Caki2 (cell line): ENCODE measurements at places on chromosomes 3 and 15.

GRCh38 chr3:182357928-182358327 lies 435.4 kb upstream of the ATP11B start:
- DNase-seq: no peak

DNA sequence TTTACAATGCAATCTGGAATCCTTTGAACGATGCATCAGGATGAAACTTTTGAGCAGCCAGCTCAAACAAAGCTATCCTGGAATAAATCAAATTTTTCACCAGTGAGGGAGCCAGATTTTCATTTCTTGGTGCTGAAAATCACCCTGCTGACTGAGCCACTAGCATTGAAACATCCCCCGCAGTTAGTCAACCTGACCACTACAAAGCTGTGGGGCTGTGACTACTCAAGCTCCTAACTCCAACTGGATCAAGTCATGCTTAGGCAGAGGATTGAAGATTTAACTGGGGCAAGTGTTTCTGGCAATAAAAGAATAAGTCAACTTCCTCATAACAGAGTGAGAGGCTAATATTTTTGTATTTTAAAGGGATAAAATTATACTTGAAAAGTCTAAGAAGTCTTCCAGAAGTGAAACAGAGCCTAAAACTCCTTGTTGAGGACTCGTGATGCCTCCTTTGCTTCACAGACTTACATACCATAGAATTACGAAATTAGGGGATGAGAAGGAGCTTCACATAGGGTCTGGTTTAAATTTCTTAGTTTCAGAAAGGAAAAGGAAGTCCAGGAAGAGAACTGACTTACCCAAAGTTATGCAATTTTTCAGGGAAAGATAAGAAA lies 177.8 kb downstream of the SERPINI1 start:
- DNase-seq: no peak

GRCh38 chr3:120908030-120908794 lies at the start of gene STXBP5L:
STXBP5L (plus strand) TSS chr3:120908205; CDS start chr3:120909579, 1,374 bp downstream.
- DNase-seq: no peak

DNA sequence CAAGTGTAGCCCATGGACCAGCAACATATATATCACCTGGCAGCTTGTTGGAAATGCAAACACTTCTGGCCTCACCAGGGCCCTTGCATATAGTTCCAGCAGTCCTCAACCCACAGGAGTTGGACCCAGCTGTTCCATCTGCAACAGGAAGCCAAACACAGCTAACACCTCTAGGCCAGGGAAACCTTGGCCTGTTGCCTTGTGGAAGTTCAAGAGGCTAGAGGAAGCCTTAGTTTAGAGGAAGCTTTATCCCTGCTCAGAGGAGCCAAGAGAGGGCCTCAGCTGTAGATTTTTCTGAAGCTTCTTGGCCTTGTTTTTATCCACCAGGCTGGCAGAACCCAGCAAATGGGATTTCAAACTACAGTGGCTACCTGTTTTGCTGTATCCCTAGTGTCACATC lies 11.4 kb downstream of the FHIT start:
- no peak for DNase-seq

DNA sequence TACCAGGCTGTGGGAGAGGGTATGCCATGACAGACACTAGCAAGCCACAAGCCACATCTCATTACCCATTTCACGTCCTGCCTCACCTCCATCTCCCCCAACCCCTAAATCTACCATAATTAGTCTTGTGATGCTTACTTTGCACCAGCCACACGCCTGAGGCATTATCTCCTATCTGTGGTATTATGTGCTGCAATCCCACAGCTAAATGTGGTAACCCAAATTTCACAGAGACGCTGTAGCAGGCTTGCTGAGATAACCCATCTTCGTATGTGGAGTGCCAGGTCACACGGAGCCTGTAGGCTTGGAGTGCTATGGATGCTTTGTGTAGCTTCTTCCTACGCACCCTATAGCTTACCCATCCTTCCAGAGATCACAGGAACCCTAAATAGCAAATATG lies 256.7 kb upstream of the KCNH8 start:
- no peak for DNase-seq

- no peak for DNase-seq
These were observed 67.4 kb upstream of the TLE3 start for GRCh38 chr15:70164910-70165715.

DNA sequence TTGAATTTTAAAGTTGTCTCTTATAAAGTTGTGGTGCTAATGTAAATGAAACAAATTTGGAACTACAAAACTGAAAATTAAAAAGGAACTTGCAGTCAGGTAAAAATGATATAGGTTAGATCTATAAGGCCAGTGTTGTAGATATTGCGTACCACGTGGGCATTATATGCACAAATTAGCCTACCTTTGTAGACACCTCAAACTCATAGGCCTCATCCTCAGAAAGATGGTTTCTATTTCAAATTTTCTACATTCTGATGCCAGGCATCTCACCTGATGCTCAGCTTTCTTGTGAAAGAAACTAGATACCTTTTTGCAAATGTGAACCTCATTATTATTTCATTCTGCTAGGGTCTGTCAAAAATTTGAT lies 25.6 kb downstream of the TMEM207 start:
- DNase-seq: no peak

DNA sequence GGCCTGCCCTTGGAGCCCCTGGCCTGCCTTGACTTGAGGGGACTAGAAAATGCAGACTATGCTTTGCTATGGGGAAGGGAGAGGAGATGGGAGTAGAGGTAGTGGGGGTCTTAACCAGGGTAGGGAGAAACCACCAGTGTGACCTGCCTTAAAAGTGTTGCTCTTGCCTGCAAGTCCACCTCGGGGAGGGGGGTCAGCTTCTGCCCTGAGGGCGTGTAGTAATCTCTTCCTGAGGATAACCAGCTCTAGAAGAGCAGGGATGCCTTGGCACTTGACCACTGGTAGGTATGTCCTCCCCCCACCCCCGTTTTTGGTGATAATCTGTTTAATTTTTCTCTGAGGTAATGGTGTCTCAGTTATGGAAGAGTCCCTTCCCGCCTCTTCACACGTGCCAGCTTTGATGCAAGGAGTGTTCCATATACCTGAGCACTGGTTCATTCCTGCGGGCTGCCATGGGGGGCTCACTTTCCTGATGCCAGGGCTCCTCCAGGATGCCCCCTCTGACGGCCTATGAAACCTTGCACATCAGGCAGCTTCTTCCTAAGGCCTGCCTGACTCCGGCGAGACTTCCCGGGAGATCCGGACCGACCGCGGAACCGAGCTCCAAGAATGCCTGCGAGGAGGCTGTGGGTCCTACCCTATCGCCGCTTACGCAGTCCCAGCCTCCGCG lies 780 bp upstream of the P4HTM start:
- no peak for DNase-seq

DNA sequence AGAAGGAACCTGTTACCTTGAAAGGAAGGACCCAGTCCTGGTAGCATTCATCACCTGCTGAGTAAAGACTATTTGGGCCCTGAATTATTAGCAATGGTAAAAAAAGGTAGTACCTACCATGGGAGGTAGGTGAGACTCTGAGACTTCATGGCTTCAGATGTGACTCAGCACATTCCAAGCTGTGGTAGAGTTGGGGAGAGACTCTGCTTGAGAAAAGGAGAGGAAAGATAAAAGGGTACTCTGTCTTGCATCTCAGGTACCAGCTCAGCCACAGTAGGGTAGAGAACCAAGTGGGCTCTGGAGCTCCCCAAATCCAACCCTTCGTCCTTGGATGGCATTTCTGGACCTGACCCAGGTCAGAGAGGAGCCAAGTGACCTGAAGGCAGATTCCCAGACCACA lies 430.4 kb downstream of the TBL1XR1 start:
- DNase-seq: no peak

GRCh38 chr3:45655906-45656305 lies 33.3 kb upstream of the SACM1L start:
- DNase-seq: no peak

GRCh38 chr15:71301958-71302621 lies 186.8 kb downstream of the THSD4 start:
- no peak for DNase-seq

- no peak for DNase-seq
These were observed 80.2 kb downstream of the ZNF280D start for GRCh38 chr15:56653107-56653506.

DNA sequence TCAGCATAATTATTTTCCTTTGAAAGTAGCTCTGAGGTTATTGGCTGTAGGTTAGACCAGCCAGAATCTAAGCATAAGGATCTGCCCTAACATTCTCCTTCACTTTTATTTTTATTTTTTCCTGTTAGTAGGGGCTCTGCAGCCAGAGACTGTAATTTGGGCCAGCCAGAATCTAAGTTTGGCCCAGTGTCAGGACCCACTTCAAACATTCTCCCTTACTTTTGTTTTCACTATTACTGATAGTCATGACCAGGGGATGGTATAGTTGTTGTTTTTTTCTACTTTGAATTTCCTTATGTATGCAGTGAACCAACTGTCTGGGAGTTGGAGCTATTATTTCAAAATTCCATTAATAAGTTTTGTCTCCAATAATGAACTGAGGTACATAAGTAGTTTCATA lies 121.0 kb upstream of the MBNL1 start:
- DNase-seq: no peak

GRCh38 chr3:105253225-105253624 lies 113.5 kb upstream of the ALCAM start:
- no peak for DNase-seq

GRCh38 chr3:168501570-168501969 lies 405.8 kb upstream of the GOLIM4 start:
- no peak for DNase-seq

DNA sequence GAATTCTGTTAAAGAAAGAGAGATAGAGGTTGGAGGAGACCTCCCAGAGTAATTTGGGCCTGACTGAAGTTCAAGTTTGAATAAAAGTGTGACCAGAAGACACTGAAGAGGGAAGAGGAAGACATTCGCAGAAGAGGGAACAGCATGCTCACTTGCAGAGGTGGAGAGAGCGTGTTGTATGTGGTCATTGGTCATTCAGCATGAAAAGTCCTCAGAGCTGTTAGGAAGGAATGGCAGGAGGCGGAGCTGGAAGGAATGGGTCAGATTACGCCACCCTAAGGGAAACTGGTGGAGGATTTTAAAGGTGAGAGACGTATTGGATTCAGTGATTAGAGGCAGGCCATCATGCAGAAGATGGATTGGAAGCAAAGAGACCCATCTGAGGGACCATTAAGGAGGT lies 41.6 kb downstream of the IQCH start:
- no peak for DNase-seq

- DNase-seq: no peak
These were observed 162.7 kb downstream of the STT3B start for GRCh38 chr3:31695280-31696008.

- no peak for DNase-seq
These were observed 34.9 kb downstream of the RNU5B-1 start for GRCh38 chr15:65339416-65339815.

- no peak for DNase-seq
These were observed 2.0 kb downstream of the DNAJB8 start for GRCh38 chr3:128464702-128465101.

DNA sequence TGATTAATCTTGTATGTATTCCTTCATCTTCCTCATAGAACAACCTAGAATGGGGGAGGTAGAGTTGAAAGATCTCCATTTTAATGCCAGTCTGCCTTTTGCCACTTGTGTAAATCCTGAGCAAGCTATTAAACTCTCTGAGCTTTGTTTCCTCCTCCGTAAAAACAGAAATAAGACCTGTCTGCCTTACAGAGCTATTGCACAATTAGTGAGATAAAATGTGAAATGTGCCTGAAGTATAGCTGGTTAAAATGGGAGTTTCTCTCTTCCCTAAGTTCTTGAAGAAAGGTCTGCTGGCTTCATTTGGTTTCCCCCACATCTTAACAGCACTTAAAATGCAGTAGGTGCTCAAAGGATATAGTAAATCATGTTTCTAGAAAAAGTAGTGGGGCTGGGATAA lies 19.0 kb downstream of the ALDH1A2 start:
- DNase-seq: no peak

GRCh38 chr3:37086918-37087317 lies 87.5 kb downstream of the LRRFIP2 start:
- no peak for DNase-seq

DNA sequence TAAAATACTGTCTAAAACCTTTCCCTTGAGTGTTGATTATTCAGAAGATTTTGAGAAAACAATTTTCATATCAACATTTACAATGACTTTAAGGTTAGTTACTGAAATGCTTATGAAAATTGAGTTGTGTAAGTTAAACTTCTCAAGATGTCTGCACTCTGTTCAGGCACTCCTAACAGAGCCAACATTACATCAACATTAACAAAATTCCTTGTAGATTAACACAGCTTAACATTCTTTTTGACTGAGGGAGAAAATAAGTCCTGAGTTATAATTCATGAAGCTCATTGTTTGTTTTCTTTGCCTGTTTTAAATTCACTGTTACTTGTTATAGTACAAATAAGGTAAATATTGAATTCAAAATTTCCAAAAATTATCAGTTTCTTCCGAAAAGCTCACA lies 9.0 kb downstream of the ACKR4 start:
- DNase-seq: no peak

- no peak for DNase-seq
These were observed 216.9 kb upstream of the DCBLD2 start for GRCh38 chr3:99118381-99118780.

DNA sequence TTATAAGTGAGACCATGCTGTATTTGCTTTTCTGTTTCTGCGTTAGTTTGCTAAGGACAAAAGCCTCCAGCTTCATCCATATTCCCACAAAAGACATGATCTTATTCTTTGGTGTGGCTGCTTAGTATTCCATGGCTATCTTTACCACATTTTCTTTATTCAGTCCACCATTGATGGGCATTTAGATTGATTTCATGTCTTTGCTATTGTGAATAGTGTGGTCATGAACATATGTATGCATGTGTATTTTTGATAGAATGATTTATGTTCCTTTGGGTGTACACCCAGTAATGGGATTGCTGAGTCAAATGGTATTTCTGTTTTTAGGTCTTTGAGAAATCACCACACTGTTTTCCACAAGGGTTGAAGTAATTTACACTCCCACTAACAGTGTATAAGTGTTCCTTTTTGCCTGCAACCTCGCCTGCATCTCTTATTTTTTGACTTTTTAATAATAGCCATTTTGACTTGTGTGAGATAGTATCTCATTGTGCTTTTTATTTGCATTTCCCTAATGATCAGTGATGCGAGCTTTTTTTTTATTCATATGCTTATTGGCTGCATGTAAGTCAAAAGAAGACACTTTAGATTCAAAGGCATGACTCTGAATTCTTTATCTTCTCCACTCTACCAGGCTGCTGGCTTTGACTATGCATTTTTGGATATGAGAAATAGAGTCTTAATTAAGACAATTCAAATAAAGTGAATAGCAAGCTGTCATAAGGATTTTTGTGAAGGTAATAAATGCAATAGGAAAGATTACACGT lies 183.3 kb upstream of the SYNPR start:
- DNase-seq: no peak

- no peak for DNase-seq
These were observed 29.9 kb downstream of the FAH start for GRCh38 chr15:80182611-80183261.

GRCh38 chr15:92391640-92392039 lies 2.0 kb upstream of the ST8SIA2 start:
- DNase-seq: peak; percentile 29

DNA sequence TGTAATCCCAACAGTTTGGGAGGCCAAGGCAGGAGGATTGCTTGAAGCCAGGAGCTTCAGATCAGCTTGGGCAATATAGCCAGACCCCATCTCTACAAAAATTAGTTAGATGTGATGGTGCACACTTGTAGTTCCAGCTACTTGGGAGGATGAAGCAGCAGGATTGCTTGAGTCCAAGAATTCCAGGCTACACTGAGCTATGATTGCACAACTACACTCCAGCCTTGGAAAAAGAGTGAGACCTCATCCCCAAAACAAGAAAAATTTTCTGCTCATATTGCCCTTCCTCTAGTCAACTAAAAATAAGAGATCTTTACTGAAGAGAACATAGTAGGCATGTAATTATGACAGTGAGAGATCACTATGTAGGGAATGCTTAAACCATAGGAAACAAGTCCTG lies 60.9 kb upstream of the SPATA12 start:
- DNase-seq: no peak
